ENCODE measurements at places on chromosomes 3 and 15. TPM values are rescaled to one million over a fixed set of nuclear protein-coding genes. Genes with fewer than 3 reads are reported as not detected.

The TICRR gene
- 23.6 TPM for total RNA-seq

The CCR9 gene
- not detected for total RNA-seq

The COX5A gene
- total RNA-seq = 247 TPM

The CASR gene
- not detected for total RNA-seq

Measured in PC-9 (cell line).